ENCODE measurements at places on chromosomes 7 and 10.
A peak's percentile ranks its signal among the peaks of the same experiment; 100 is the strongest.

GRCh38 chr7:114392686-114393085 is 21.9 kb upstream of the FOXP2 start:
- peak; percentile 25 for DNase-seq

DNA sequence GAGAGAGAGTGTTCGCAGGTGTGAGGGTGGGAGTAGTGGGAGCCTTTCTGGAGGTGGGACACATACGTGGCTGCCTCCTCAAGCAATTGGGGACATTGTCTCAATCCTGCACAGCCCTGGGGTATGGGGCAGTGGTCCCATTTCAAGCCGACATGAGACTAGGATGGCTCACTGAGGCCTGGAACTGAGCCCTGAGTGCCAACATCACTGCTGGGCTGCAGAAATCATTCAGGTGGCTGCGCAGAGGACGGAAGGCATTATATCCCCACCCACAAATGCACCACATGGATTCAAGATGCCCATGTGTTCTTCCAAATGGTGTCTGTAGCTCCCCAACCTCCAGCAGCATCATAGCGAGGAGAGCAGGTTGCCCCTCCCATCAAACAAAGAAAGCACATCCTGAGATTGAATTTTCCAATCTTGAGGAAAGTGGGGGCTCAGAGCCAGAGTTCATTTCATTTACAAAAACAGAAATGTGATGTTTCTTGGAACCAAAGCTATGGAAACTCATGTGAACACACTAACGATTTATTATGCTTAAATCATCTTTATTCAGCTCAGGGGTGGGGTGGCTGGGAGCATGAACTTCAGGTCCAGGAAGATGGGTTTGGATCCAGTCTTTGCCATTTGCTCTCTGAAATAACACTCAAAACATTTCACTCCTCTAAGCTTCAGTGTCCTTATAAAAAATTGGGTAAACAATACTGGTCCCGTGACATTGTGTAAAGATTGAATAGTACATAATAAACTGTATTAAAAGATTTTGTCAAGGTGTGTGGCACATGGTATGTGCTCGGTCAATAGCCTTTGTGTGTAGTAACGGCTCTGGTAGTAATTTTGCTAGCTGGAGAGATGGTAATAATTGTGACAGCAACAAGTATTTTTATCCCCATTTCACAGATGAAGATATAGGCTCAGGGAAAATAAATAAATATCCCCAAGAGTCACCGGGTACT is 4.6 kb downstream of the SFTPA2 start:
- no peak for DNase-seq

GRCh38 chr10:110547139-110547761 is 20.2 kb upstream of the SMC3 start:
- peak; percentile 61 for DNase-seq

- peak; percentile 96 for DNase-seq
These were observed 57.6 kb upstream of the LMTK2 start for GRCh38 chr7:98049034-98049433.

GRCh38 chr10:74460812-74461211 is 309.8 kb downstream of the ADK start:
- no peak for DNase-seq

GRCh38 chr7:12210179-12211053 is 678 bp upstream of the TMEM106B start:
- DNase-seq: no peak

GRCh38 chr10:10110844-10111490 is 906.7 kb upstream of the CELF2 start:
- DNase-seq: no peak

DNA sequence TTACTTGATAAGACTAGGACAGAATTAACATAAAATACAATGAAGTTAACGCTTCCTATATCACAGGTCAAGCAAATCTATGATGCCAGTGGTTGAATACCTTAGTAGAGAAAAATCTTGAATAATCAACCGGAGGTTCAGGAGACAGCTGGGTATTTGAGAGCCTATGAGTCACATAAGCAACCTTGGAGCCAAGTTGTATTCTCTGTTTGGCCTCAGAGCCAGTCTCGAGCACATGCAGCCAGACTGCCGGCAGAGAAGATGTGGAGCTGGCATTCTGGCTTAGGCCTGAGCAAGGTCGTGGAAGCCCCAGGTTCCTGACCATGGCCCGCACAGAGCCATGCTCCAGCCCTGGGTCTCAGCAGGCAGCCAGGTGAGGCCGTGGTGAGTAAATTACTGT is 90.3 kb downstream of the FAM204A start:
- DNase-seq: peak; percentile 53

DNA sequence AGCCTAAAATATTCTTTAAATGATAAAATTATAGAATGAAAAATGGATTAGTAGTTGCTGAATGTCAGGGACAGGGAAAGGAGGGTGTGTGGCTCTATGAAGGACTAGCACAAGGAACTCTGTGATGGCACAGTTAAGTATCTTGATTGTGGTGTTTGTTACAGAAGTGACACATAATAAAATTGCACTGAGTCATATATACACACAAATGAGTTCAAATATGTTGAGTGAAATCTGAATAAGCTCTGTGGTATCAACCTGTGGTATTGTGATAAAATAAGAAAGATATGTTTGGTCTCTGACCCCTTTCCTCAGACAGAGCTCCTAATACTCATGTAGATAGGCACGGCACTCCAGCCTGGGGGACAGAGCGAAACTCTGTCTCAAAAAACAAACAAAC is 181.5 kb upstream of the TRIM24 start:
- peak; percentile 22 for DNase-seq

DNA sequence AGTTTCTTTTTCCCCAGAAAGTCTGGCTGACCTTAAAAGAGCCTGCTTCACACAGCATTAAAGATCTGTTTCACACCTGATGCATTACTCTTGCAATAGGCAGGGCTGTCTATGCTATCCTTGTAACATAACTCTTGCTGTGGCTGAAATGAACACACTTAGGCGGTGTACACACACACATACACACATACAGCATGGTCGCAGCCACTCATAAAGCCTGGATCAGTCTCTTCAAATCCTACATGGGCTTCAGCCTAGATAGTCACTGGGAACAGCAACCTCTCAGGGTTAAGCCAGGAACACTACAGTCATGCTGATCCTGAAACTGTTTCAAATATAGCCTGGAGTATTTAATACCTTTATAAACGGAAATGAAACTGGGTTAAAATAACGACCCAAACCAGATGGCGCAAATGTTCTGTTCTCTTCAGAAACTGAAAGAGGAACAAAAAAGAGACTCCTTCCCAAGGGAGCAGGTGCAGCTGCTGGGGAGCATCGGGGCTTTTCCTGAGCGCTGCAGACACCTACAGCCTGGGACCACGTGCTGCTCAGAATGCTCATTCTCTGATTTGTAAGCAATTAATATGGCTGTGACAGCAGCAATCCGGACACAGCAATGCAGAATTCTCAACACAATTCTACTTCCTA is 61.0 kb upstream of the SFMBT2 start:
- DNase-seq: no peak

DNA sequence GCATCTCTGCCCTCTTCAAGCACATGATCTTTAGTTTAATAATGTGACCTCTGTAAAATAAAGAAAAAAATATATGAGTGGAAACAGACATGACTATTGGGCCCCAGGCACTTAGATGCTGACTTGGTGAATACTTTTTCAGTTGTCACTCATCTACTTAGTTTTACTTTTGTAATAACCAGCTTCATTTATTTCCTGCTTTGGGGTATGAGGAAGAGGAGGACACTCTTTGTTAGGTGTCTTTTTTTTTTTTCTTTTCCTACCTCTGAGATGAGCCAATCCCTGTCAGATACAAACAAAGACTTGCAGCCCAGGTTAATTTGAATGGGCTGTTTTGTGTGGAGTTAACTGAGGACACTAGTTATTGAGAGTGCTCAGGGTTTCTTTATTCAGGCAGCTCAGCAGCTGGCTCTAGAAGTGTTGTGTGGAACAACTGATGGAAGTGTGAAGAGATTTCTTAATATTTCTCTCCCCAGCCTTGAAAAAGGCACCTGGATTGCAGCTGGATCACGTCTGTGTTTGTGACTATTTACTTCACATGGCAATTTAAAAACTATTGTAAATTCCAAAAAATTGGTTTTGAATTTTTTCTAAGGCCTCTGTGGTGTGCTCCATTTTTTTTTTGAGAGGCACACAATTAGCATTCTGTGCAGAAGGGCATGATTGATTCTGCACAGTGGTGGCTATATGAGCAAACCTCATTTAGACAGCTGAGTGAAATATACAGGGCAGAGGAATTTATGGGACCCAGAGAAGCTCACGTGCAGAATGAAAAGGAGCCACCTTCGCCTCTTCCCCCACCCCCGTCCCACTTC is 333.8 kb downstream of the LRMDA start:
- peak; percentile 31 for DNase-seq

DNA sequence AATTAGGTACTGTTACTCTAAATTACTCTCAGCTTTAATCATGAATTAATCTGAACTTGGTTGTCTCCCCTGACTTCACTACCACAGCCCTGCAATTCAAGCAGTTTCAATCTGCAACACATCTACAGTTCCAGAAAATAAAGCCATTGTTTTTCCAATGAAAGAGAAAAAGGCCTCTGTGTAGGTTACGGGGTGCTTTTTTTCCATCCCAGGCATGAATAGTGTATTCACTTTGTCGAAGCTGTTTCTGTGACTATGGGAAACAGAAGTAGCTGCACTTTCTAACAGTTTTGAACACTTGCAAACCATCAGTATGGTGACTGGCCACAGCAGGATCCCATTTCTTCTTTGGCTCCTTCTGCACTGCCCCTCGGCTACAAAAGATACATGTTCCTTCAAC is 460.2 kb downstream of the GRM8 start:
- DNase-seq: no peak

DNA sequence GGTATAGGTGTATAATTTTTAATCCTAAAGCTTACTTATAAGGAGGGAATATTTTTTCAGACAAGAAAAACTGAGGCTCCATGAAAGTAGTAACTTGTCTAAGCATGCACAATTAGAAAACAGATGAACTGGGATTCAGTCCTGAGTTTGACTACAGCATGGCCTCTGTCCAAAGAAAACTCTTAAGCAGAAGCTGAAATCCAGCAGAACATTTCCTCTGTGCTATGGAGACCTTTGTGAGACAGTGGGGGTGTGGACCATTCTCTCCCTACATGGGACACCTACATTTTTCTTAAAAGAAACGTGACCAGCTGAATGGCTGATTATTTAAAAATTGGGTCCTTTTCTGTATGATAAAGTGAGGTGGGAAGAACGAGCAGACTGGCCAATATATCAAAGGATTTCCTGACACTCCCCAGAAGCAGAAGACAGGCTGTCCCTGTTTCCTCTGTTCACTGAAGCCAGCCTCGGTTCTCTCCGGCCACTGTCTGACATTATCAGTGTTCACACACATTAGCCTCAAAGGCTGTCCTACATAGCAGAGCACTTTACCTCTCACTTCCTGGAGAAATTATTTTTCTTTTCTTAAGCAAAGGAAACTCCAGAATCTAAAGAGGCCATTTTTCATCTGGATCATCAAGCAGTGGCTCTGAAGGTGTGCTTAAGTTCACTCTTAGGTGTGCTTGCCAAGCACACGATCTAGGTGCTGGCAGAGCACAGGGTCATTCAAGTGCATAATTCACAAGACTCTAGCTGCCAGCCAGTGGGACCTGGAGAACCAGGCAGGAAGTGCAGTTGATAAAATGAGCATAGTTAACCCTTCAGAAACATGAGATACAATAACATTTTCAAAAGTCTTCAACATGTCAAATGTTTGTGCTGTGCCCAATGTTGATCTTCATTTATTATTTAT is 40.4 kb upstream of the KIAA1217 start:
- peak; percentile 14 for DNase-seq

GRCh38 chr7:93178213-93178612 is 30.0 kb upstream of the SAMD9L start:
- peak; percentile 42 for DNase-seq

- no peak for DNase-seq
These were observed 87.4 kb downstream of the LRRC4 start for GRCh38 chr7:127943541-127944521.

GRCh38 chr10:6059506-6059905 is 2.7 kb downstream of the IL2RA start:
- no peak for DNase-seq

DNA sequence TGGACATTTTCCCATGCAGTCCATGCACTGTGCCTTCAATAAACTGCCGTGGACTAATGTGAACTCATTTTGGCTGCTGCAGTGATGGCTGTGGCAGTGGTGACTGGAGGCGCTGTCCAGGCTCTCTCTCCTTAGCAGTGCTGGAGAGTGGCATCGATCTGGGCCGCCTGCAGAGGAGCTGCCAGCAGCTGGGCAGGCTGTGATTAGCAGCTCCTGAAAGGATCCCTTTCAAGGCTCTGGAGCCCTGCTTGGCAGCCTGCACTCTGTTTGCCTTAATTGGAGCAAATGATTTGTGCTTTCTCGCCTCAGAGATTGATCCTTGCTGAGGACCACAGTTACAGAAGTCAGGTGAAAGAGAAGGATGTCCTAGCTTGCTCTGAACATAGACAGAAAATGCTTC is 130.1 kb upstream of the VWC2 start:
- no peak for DNase-seq

DNA sequence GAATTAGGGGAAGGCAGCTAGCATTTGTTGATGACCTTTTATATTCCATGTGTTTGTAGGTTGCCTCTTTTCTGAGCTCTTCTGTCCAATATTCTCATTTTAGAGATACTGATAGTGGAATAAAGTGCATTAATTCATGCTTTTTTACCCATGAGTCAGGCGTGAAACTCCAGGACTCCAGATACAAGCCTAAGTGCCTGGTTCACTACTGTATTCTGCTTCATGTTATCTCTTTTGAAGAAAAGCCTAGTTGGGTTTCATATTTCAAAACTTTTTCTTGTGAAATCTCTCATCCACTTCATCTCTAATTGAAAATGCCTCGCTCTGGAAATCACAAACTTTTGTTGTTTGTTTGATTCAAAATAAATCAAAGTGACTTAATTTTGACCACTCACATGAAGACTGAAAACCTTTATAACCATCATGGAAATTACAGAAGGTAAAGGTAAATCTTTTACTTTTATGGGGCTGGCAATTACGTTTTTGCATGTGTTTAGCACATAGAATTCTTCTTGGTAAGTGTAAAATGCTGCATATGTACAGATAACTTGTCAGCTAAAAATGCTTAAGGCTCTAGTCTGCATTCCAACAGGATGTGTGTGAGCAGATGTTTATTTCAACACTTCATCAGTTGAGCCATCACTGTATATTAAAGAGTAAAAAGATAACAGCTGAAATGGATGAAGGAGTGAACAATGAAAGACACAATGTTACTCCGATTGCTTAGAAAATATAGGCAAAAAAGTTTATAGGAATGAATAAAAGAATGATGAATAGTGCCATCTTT is 961.8 kb upstream of the CELF2 start:
- no peak for DNase-seq

- no peak for DNase-seq
These were observed 9.8 kb upstream of the AQP1 start for GRCh38 chr7:30901856-30902255.

- DNase-seq: peak; percentile 56
These were observed 5.6 kb downstream of the LRRTM3 start for GRCh38 chr10:66931340-66931948.

DNA sequence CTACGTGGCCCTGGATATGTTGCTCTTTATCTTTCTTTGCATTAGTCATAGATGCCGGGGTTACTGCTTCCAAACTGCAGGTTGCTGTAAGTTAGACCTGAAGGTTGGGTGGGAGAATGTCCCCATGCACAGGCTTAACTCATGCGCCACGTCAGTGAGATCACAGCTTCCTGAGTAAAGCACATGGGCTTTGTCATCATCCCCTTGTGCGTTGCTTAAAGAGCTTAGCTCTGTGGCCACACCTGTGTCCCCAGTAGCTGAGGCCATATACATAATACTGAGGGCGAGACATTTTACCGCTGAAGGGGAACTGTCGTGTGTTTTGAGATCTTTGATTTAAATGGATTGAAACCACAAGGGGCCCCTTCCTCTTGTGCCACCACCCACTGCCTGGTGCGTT is 45.8 kb upstream of the BTBD16 start:
- no peak for DNase-seq

Measured in bronchial epithelial cell (primary cell).